ENCODE measurements at places on chromosomes 11 and 22. TPM values are rescaled to one million over a fixed set of nuclear protein-coding genes. Genes with fewer than 3 reads are reported as not detected.

DNA sequence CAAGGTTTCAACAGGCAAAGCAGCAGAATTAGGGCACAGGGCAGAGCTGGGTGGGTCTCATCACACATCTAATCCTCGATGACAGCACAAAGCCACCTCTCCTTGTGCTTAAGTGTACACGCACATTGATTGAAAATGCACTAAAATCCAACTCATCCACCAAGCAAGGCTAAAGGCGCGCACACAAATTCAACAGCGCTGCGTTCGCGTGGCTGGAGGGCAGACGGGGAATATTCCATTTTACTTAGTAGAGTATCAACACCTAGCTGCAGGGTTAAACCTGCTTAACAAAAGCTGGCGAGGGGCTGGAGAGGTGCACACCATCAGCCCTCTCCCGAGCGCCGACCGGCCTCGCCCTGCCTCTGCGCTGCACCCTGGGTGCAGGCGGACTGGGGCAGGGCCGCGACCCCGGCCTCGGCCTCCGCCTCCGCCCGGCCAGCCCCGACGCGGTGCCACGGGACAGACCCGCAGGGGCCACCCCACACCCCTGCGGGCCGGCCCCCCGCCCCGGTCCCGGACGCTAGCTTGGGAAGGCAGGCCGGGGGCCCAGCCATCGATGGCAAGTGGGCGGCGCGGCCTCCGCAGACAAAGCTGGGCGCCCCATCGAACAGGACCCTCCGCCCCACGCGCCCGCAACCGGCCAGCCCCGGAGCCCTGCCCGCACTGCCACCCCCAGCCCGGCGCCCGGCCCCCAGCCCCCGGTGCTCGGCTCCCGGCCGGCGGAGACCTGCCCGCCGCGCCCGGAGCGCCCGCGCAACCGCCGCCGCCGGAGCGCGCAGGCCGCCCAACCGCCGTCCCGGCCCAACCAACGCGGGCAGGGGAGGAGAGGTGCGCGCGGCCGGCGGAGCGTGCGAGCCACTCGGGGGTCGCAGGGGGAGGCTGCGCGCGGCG is 929 bp downstream of the PRDM10 start:
- DNase-seq, result peak; percentile 27

- no peak for DNase-seq
These were observed 162.3 kb downstream of the TRIM29 start for GRCh38 chr11:119975561-119976152.

DNA sequence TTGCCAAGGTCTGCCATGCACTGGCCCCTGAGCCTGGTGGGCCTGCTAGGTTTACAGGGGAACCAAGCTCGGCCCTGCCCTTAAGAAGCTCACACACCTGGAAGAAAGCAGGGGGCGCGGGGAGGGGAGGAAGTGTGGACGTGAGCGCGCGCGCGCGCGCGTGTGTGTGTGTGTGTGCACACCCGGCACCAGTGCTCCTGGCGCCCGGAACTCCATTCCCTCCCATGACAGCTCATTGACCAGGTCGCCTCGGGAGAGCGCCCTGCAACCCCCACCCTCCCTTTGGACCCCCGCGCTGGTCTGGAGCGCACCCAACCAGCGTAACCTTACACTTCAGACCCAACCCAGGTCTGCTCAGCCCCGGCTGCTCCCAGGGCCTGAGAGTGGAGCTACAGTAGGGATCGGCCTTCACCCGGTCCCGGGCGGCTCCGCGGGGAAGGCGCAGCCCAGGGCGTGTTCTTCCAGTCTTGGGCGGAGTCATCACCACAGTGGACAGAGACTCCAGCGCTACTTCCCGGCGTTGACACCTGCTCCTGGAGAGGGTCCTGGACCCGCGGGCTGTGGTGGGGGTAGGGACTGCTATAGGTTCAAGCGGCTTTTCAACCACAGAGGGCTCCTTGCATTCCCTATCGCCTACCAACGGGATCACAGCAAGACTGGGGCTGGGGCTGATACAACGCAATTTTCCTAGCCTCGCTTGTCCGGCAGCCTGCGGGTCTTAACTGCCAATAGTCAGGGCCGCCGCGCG is 1.5 kb downstream of the GALNT18 start:
- no peak for DNase-seq

- DNase-seq, result peak; percentile 35
These were observed 33.8 kb downstream of the OR2AG2 start for GRCh38 chr11:6737872-6738466.

GRCh38 chr11:132050577-132051165 is 680.3 kb downstream of the NTM start:
- peak; percentile 72 for DNase-seq

The MGAT3 gene
- not detected for total RNA-seq

DNA sequence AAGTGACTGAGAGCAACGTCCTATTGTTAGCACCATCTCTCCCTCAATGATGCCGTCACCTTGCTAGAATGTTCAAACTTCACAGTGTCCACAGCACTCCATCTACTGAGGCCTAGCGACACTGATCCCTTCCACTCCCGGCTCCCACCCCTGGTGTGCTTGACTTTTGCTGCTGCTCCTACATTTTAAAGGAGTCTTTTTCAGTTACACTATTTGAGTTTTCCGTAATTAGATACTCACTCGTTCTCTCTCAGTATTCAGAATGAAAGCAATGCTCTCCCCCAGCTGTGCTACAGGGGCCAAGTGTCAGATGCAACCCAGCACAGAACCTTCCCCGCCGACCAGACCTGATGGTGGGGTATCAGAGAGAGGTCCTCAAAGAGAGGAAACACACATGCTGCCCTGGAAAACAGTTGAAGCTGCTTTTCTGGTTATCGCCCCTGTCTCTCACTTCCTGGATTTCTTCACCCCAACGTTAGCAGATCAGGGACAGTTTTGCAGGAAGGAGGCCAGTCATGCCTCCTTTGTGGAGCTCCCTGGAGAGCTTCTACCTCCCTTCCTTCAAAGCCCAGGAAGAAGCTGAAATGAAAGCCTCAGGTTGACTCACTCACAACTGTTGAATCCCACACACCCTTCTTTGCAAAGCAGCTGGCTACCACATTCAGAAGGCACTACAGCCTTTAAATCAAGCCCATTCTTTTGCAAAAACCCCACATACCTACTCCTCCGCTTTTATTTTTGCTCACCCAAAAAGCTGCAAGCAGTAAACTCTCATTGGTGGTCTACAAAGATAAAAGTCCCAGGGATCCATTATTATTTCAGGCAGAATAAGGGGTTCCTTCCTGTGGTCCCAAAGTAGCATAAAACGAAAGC is 23.5 kb downstream of the LARGE1 start:
- DNase-seq, result peak; percentile 37

GRCh38 chr22:46522797-46523196 is 14.6 kb downstream of the CELSR1 start:
- no peak for DNase-seq

The KCNK7 gene
- total RNA-seq, result 0.11 TPM

The CCDC116 gene
- 0.26 TPM for total RNA-seq

The MMP27 gene
- not detected for total RNA-seq

- no peak for DNase-seq
These were observed 129.5 kb downstream of the FAM76B start for GRCh38 chr11:95660038-95660437.

- DNase-seq, result peak; percentile 41
These were observed 80.3 kb downstream of the ME3 start for GRCh38 chr11:86592047-86592591.

The LMO1 gene
- total RNA-seq, result not detected

- DNase-seq, result no peak
These were observed 8.8 kb upstream of the LINC01488 start for GRCh38 chr11:69472541-69473275.

The CALCA gene
- not detected for total RNA-seq

- no peak for DNase-seq
These were observed 590.3 kb upstream of the TENM4 start for GRCh38 chr11:80031014-80031600.

The BCO2 gene
- 0.19 TPM for total RNA-seq

DNA sequence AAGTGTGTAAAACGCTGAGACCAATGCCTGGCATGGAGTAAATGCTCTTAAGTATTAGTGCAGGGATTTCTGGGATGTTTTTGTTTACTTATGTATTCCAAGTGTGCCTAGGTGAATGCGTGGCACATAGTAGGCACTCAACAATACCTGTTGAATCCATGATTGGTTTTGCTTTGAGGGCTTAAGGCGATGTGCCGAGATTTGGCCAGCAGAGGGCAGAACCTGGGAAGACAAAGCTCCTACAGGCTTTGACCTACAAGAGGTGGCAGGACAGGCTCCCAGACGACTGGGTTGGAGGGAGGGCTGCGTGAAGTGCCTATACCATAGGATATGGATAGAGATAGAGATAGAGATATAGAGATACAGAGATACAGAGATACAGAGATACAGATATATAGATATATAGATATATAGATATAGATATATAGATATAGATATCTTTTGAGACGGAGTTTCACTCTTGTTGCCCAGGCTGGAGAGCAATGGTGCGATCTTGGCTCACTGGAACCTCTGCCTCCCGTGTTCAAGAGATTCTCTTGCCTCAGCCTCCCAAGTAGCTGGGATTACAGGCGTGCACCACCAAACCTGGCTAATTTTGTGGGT is 13.9 kb downstream of the KCNE3 start:
- peak; percentile 42 for DNase-seq

DNA sequence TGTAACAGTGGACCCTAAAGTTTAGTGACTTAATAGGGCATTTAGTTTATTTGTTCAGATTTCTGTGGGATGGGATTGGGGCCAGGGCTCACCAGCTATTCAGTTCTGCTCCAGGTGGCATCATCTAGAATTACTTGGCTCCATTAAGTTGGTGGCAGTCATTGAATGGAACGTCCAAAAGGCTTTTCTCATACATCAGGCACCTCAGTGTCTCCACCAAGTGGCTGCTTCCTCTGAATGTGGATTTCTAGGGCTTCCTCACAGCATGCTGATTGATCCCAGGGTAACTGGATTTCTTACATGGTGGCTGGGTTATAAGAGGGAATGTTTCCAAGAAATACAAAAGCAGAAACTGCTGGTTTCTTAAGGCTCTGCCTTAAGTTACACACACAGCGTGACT is 34.7 kb downstream of the USP47 start:
- DNase-seq, result peak; percentile 14

DNA sequence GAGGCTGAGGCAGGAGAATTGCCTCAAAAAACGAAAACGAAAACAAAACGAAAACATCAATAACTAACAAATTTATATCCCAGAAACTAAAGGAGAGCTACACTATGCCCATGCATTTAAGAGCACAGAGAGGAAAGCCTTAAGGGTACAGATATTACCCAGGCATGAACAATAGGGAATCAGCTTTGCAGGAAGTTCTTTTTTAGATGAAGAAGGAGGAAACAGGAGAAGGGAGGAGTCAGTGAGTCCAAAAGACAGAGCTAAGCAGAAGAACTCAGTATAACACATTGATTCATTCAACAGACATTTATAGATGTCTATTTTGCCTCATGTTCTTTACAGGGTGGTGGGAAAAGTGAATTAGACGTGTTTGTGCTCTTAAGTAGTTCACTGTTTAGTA is 8.3 kb downstream of the MRPL17 start:
- no peak for DNase-seq

The GPHA2 gene
- total RNA-seq, result not detected

GRCh38 chr11:40129266-40129665 is 1330.2 kb downstream of the LRRC4C start:
- no peak for DNase-seq
